ENCODE measurements at places on chromosomes 1 and 21.

DNA sequence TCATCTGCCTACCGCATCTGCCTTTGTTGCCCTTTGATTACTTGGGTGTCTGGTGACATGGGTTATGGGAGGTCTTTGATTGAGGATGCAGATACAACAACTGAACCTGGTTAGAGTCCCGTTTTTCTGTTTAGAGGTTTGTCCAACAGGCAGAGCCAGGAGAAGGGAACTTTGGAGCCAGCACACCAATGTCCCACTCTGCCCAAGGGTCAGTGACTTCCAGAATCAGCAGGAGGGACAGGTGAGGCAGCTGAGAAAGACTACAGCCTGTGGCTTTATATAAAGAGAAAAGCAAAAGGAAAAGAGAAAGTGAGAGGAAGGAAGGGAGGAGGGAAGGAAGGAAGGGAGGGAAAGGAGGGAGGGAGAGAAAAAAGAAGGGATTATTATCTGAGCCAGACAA, 101.5 kb upstream of the ZNF644 start:
- no peak for DNase-seq

GRCh38 chr1:223652436-223652941, 13.0 kb downstream of the CAPN8 start:
- no peak for DNase-seq

GRCh38 chr1:32736812-32737791, 34.5 kb upstream of the SYNC start:
- DNase-seq: no peak

GRCh38 chr1:90902672-90903071, 119.2 kb downstream of the ZNF644 start:
- no peak for DNase-seq

DNA sequence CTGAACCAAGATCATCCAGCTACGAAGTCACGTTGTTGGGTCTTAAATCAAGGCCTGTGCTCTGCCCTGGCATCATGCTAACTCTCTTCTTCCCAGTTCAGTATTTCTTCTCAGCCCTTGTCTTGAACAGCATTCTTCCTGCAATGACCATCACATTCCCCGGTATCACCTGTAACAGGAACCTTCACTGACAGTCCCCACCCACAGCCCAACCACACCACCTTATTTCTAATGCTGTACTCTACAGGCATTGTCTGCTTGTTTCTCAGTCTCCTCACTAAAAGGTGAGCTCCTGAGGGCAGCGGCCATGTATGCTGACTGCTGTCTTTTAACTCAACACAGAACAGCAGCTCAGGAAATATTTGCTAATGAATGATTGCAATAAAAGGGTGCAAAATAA, 54.0 kb downstream of the DAB1 start:
- no peak for DNase-seq

DNA sequence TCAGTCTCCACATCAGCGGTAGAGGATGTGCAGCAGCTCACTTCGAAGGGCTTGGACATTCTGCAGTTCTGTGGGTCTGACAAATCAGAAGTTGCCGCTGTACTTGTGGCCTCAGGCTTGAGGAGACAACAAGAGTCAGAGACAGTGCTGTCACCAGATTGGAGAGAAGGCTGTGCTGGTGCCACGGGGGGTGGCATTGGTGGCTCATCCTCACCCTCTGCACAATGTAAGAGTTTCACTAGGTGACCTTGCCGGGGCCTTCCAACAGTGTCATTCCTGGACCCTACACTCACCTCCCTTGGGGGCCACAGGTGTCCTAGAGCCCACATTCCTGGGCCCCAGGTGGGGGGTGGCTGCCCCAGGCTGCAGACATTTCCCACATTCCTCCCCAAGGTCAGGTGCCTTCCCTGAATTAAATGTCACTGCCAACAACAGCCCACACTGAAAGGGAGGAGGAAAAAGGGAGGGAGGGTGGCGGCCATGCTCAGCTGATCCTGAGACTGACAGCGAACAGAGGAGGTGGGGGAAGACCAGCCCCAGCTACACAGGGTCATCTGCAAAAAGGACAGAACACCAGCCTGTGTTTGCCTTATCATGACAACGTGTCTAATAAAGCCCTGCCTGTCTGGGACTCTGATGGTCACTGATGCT, 46.4 kb downstream of the TMCC2 start:
- DNase-seq: no peak

- DNase-seq: no peak
These were observed 240.2 kb downstream of the AJAP1 start for GRCh38 chr1:4894566-4894965.

DNA sequence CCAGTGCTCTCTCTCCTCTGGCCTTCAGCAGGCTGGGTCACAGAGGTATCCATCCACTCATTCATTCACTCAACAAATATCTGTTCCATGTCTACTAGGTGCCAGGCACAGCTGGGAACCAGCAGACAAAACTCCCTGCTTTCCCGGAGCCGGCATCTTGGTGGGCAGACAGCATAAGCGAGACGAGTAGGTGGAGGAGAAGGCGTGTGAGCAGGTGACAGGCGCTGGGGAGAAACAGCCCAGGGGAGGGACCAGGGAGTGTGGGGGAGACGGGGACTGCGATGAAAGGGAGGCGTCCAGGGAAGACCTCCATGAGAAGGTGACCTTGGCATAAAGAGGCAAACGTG, 11.0 kb upstream of the KCNAB2 start:
- DNase-seq: no peak

- DNase-seq: no peak
These were observed 76.5 kb downstream of the GALNT2 start for GRCh38 chr1:230143534-230143933.

- no peak for DNase-seq
These were observed 244.3 kb downstream of the FGGY start for GRCh38 chr1:59541161-59541560.

DNA sequence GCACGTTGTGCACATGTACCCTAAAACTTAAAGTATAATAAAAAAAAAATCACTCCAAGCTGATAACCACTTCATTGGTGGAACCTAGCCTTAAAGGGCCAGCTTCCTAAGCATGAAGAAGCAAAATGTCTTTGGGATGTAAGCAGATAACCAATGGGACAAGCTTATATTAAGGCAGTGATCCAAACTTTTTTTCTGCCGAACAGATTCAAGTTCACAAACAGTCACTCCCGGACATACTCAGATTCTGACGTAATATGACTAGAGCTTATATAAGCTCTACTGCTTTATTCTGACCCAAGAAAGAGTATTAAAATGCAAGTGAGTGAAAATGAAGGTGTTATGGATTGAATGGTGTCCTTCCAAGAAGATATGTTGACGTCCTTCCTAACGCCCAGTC, 44.9 kb upstream of the HIVEP3 start:
- DNase-seq: no peak

GRCh38 chr21:22754746-22755145, 1756.5 kb downstream of the NCAM2 start:
- no peak for DNase-seq

- DNase-seq: peak; percentile 80
These were observed 34.7 kb upstream of the SCCPDH start for GRCh38 chr1:246689409-246690008.

DNA sequence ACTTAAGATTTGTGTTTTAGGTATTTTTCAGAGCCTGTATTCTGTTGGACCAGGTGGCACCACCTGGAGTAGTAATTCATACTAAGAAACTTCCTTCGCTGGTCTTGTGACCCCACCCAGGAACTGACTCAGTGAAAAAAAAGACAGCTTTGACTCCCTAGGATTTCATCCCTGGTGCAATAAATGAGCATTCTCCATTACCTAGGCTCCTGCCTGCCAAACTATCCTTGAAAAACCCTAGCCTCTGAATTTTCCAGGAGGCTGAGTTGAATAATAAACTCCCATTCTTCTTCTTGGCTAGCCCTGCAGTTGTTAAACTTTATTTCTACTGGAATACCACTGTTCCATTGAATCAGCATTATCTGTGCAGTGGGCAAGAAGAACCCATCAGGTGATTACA, 10.6 kb upstream of the RGS18 start:
- no peak for DNase-seq

GRCh38 chr21:38258521-38259485, 2.0 kb downstream of the KCNJ15 start:
- DNase-seq: no peak

- DNase-seq: no peak
These were observed 174.1 kb downstream of the FOXD2 start for GRCh38 chr1:47611992-47612391.

- DNase-seq: peak; percentile 40
These were observed 7.0 kb downstream of the SH2D5 start for GRCh38 chr1:20725189-20726117.

DNA sequence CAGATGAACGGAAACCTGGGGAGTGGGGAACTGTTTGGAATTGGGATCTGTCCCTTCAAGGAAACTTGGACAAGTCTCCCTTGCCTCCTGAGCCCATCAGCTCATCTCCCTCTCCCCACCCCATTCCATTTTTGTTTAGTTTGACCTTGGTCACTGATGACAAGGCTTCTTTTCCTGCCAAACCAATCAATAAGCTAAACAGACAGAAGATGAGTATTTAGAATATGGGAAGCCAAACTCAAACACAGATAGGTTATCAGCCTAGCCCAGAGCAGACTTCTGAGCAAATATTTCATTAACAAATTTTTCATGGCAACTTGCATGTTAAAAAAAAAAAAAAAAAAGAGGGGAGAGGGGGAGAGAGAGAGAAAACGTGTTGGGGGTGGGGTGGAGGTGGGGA, 337.2 kb upstream of the PROX1 start:
- DNase-seq: no peak

- DNase-seq: no peak
These were observed 96.3 kb downstream of the SETD4 start for GRCh38 chr21:35963920-35964451.

GRCh38 chr1:215958841-215959240, 391.7 kb downstream of the KCTD3 start:
- no peak for DNase-seq

GRCh38 chr1:177274687-177275211, 104.0 kb downstream of the BRINP2 start:
- DNase-seq: no peak

GRCh38 chr1:23408797-23409290, 15.7 kb downstream of the TCEA3 start:
- DNase-seq: no peak

- DNase-seq: no peak
These were observed 5.7 kb upstream of the KRTAP12-1 start for GRCh38 chr21:44687671-44688070.
